ENCODE measurements at places on chromosomes 2 and 18.

- DNase-seq = no peak
These were observed 162.2 kb downstream of the BABAM2 start for GRCh38 chr2:28052691-28053090.

DNA sequence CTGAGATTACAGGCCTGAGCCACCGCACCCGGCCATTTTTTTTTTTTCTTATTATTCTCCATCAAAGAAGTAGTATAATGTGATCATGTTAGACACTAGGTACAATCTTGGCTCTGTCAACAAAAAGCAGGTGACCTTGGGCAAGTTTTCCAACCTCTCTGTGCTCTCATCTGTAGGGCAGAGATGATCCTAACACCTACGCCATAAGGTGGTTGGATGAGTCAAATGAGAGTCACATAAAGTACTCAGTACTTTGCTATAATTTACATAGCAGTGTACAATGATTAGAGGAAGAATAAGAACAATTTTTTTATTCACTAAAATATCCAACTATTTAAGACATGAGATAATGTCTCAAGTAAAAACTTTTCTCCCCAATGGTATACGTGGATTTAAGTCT lies 128.6 kb downstream of the TGIF1 start:
- no peak for DNase-seq

DNA sequence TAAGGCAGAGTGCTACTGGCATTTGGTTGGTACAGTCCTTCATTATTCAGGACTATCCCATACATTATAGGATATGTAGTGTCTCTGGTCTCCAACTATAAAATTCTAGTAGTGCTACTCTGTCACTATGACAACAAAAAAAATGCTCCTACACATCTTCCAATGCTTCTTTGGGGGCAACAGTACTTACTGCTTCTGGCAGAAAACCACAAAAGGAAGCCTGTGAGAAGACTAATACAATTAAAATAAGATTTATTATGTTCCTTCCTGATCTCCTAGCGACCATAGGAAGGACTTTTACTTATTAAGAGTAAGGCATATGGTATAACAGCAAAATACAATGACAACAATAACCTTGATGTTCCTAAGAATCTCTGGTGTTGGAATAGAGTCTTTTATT lies 48.4 kb upstream of the CPO start:
- no peak for DNase-seq

DNA sequence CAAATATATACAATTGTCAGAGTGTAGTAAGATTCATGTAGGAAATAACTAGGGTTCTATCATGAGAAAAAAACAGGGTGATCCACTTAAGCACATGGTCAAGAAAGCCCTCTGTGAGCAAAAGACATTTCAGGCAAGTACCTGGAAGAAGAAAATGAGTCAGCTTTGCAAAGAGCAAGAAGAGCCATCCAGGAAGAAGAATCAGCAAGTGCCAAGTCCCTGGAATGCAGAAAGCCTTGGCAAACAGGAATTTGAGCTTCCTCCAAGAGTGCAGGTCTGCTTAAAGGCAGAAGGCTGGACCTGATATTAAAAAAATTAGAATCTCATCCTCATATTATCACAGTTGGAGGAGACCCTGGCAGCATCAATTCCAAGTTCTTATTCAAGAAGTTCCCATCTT lies 188.5 kb upstream of the CELF4 start:
- no peak for DNase-seq

DNA sequence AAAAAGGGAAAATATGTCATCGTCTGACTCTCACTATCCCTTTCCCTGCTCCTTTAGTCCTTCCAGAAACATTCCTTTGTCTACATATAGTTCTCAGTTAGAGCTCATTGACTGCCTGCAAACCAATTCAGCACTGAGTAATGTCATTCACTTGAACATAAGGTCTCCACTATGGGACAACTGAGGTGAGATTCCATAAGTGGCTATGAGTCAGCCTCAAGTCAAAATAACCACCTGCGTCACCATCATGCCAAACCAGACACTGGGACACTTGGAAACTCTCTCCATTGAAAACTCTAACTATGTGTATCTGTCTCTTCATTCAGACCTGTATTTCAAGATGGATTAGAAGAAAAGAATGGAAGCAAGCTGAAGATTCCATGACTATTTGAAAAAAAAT lies 878.0 kb upstream of the PIK3C3 start:
- DNase-seq = no peak

DNA sequence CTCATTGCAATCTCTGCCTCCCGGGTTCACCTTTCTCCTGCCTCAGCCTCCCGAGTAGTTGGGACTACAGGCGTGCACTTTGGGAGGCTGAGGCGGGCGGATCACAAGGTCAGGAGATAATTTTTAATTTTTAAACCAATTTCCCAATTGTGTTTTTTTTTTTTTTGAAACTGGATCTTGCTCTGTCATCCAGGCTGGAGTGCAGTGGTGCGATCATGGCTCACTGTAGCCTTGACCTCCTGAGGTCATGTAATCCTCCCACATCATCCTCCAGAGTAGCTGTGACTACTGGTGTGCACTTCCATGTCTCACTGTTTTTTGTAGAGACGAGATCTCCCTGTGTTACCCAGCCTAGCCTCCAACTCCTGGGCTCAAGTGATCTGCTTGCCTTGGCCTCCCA lies 49.3 kb downstream of the GLS start:
- DNase-seq = no peak
